ENCODE measurements at places on chromosomes 2 and 18. TPM values are rescaled to one million over a fixed set of nuclear protein-coding genes. Genes with fewer than 3 reads are reported as not detected.
A peak's percentile ranks its signal among the peaks of the same experiment; 100 is the strongest.

DNA sequence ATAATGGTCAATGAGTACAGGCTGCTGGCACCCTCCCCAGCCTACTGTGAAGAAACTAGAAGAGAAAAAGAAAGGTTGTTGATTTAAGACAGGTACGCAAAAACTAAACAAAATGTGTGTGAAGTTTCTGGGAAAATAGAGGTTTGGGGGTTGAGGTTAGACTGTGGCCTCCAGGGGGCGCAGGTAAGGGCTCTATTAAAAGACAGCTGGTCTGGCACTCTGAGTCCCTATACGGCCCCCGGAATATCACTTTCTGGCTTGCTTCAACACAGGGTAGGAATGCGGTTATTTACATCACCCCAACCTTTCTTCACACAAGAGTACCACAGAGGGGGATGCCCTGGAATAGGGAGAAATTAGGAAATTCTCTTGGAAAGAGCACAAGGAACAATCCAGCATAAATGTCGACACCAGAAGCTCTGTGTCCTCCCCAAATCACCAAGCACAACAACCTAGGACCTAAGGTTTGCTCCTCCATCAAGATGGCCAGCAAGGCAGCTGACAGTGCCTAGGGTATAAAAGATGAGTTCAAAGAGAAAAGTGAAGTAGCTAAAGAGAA, 480.8 kb upstream of the KLHL29 start:
- H3K36me3 ChIP-seq = no peaks in the 10 kb centered on the region
- no peak overlapping the region for H3K4me3 ChIP-seq
- H3K27me3 ChIP-seq = no peaks in the 10 kb centered on the region
- H3K27ac ChIP-seq = no peak overlapping the region
- H3K4me1 ChIP-seq = no peaks in the 10 kb centered on the region
- no peak for DNase-seq

DNA sequence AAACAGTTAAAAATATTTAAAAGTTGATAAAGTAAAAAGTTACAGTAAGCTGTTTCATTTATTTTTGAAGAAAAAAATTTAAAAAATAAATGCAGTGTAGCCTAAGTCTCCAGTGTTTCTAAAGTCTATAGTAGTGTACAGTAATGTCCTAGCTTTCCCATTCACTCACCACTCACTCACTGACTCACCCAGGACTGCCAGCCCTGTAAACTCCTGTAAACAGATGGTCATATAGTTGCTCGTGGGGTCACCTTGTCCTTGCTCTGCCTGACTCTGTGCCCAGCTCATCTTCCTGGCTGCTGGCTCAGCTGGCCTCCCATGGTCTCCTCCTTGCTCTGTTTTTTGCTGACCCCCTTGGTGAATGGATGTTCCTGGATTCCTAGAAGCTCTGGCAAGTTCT, 180.3 kb downstream of the VAPA start:
- H3K27ac ChIP-seq = no peak overlapping the region
- H3K27me3 ChIP-seq = peaks cover 23% of the 10 kb centered on the region
- H3K36me3 ChIP-seq = no peaks in the 10 kb centered on the region
- DNase-seq = peak; percentile 58

GRCh38 chr2:26627350-26628105, 13.6 kb downstream of the CIB4 start:
- no peak overlapping the region for H3K4me3 ChIP-seq
- no peak overlapping the region for H3K27ac ChIP-seq
- peaks cover 37% of the 10 kb centered on the region for H3K27me3 ChIP-seq
- peaks cover 16% of the 10 kb centered on the region for H3K4me1 ChIP-seq
- no peaks in the 10 kb centered on the region for H3K36me3 ChIP-seq
- no peak for DNase-seq

- DNase-seq = no peak
- no peak overlapping the region for H3K4me3 ChIP-seq
- H3K36me3 ChIP-seq = no peaks in the 10 kb centered on the region
- peaks cover 10% of the 10 kb centered on the region for H3K27me3 ChIP-seq
- no peak overlapping the region for H3K27ac ChIP-seq
- H3K4me1 ChIP-seq = no peaks in the 10 kb centered on the region
Measured at GRCh38 chr2:208148803-208149202, 2.8 kb upstream of the CRYGB start.

- no peak overlapping the region for H3K4me3 ChIP-seq
- no peaks in the 10 kb centered on the region for H3K4me1 ChIP-seq
- H3K27ac ChIP-seq = no peak overlapping the region
- no peak for DNase-seq
- H3K27me3 ChIP-seq = peaks cover 3% of the 10 kb centered on the region
- H3K36me3 ChIP-seq = no peaks in the 10 kb centered on the region
Measured at GRCh38 chr2:68987021-68987503, 12.6 kb downstream of the GKN1 start.

DNA sequence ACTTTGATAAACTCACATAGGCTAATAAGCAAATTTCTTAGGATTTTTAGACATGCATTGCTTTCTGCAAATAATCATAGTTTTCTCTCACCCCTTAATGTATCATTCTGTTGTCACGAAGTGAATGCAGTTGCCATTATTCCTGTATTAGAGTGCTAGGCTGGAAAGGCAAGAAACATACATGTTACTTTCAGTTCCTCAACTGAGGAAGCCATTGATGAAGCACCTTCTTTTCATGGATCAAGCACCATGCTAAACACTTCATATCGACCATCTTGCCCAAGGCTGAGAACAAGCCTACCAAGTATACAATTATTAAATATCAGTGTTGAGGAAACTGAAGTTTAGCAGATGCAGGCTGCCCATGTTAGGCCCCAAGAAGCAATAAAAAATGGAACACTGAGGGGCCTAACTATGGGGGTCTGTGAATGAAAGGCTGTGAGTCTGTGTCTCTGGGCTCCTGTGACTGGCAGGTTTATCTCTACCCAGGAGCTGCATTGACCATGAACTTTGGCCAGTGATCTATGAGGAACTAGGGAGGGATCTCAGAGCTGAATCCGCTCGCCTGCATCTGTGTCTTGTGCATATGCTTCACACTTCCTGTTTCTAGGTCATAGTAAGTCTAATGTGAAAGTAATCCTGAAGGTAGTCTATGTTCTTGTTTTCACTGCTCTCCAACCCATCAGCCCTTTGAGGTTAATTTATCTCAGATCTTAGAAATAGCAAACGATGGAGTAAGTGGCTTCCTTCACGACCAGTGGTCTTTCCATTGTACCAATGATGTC, 16.0 kb upstream of the TSPYL6 start:
- no peak overlapping the region for H3K27ac ChIP-seq
- no peak for DNase-seq
- no peak overlapping the region for H3K4me3 ChIP-seq
- H3K27me3 ChIP-seq = no peaks in the 10 kb centered on the region
- H3K36me3 ChIP-seq = no peaks in the 10 kb centered on the region
- H3K4me1 ChIP-seq = no peaks in the 10 kb centered on the region

DNA sequence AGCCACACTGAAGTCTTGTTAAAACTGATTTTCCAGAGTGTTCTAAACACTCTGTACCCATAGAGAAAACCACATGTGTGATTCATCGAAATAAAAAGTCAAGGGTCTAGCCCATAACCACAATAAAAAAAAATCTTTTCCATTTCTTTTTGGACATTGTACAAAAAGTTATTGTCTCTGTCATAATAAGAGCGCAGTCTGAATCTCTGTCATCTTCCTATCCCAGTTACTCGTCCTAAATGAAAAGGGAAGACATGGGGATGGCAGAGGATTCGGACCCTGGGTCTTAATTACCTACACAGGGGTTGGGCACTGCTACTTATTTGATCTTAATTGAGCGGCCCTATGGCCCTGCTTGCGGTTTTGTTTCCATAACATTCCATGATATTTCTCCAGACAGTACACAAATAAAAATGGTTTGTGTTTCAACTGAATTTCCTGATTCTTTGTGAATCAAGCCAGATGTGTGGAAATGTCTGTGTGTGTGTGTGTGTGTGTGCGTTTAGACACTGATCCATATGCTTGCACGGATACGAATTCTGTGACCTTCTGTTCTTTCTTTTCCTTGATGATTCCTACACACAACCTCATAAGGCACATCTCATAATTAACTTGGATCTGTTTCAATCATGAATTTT, 133.4 kb upstream of the SPATS2L start:
- no peak overlapping the region for H3K27ac ChIP-seq
- peaks cover 6% of the 10 kb centered on the region for H3K27me3 ChIP-seq
- H3K36me3 ChIP-seq = 0 out of 2 replicates have a peak, but pooled peaks cover 4% of the 10 kb centered on the region

DNA sequence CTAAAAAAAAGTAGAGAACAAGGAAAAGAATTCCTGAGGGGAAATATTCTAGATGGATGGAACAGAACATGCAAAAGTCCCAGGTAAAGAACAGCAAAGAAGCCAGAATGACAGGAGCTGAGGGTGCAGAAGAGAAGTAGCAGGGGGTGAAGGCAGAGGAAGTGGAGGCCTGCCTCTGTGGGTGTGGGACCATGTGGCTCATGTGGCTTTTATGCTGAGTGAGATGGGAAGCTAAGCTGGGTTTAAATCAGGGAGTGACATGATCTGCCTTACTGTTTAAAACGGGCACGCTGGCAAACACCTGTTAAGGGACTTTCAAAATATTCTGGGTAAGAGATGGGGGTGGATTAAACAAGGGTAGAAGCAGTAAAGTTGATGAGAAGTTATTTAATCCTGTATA, 40.0 kb downstream of the GKN2 start:
- no peak for DNase-seq
- peaks cover 4% of the 10 kb centered on the region for H3K27me3 ChIP-seq
- H3K4me3 ChIP-seq = no peak overlapping the region
- peaks cover 13% of the 10 kb centered on the region for H3K4me1 ChIP-seq
- no peaks in the 10 kb centered on the region for H3K36me3 ChIP-seq

DNA sequence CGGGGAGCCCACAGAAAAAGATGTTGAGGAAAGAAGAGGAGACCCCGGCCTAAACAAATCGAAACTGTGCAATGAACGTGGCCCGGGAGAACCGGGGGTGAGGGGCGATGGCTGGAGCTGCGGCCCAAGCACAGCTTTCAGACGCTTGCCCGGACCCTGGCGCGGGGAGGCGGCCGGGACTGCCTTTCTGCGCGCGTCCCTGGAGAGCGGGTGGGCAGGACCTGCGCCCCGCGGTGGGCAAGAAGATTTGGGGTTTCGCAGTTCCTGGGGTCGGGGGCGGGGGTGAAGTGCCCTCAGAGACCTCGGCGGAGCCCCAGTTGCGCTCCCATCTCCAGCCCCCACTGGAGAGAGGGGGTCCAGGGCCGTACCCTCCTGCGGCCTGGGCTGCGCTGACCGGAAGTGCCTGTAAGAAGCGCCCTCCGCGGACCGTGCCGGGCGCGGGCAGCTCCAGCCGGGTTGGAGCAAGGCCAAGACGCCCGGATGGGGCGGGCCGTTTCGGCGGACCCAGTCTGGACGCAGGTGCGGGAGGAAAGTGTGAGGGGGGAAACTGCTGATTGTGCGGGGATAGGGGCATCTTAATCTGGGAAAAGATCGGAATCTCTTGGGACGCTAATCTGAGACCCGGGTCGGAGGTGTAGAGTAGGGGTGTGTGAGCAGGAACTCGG, 11.6 kb downstream of the EN1 start:
- no peaks in the 10 kb centered on the region for H3K4me1 ChIP-seq
- peak overlapping the region; percentile 62 for H3K4me3 ChIP-seq
- no peak for DNase-seq
- no peaks in the 10 kb centered on the region for H3K36me3 ChIP-seq
- peaks cover 54% of the 10 kb centered on the region for H3K27me3 ChIP-seq

- H3K4me3 ChIP-seq = no peak overlapping the region
- DNase-seq = no peak
- no peak overlapping the region for H3K27ac ChIP-seq
- no peaks in the 10 kb centered on the region for H3K4me1 ChIP-seq
- peaks cover 2% of the 10 kb centered on the region for H3K27me3 ChIP-seq
Measured at GRCh38 chr18:37986665-37987064, 421.1 kb upstream of the CELF4 start.

GRCh38 chr2:187580462-187581124, 26.4 kb upstream of the TFPI start:
- no peaks in the 10 kb centered on the region for H3K36me3 ChIP-seq
- H3K4me3 ChIP-seq = peak overlapping the region; percentile 71
- peak overlapping the region; percentile 59 for H3K27ac ChIP-seq
- no peaks in the 10 kb centered on the region for H3K27me3 ChIP-seq
- peak; percentile 77 for DNase-seq

GRCh38 chr2:156779416-156780120, 343.4 kb downstream of the GPD2 start:
- no peaks in the 10 kb centered on the region for H3K27me3 ChIP-seq
- H3K27ac ChIP-seq = no peak overlapping the region
- no peak for DNase-seq
- H3K36me3 ChIP-seq = no peaks in the 10 kb centered on the region

DNA sequence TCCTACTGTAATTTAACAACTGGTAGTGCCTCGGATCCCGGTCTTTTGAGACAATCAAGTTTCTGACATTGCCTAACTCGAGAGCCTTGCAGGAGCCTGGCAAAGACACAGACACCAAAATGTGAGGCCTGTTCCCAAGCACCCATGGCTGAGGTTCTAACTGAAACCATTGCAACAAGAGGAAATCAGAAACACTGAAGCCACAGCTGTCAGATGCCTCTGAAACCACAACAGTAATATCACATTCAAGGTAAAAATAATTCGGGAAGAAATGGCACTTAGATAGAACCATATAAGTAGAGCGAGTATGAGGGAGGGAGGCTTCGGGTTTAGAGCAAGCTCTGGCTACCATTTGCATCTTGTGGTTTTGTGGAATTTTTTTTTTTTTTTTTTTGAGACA, 285.9 kb downstream of the FBXO15 start:
- peaks cover 22% of the 10 kb centered on the region for H3K27me3 ChIP-seq
- H3K27ac ChIP-seq = no peak overlapping the region
- peaks cover 7% of the 10 kb centered on the region for H3K4me1 ChIP-seq
- no peak for DNase-seq
- no peak overlapping the region for H3K4me3 ChIP-seq

DNA sequence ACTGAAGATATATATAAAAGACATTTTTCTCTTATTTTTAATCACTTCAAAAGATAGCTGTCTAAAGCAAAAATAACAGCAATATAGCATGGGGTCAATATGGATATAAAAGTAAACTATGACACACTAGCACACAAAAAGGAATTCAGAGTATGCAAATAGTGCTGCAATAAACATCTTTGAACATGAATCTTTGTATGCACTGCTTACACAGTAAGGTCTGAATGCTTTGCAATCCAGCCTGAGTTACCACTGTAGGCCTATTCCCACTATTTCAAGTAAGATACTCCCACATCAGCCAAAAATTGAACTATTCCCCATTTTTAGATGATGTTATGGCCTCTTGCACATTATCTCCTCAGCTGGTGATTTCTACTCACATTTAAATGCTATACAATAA, 27.4 kb upstream of the ERCC3 start:
- H3K36me3 ChIP-seq = peaks cover 10% of the 10 kb centered on the region
- no peak overlapping the region for H3K27ac ChIP-seq
- DNase-seq = no peak

GRCh38 chr2:6506859-6507258, 358.8 kb downstream of the CMPK2 start:
- H3K27ac ChIP-seq = no peak overlapping the region
- H3K4me3 ChIP-seq = no peak overlapping the region
- no peak for DNase-seq
- no peaks in the 10 kb centered on the region for H3K36me3 ChIP-seq
- peaks cover 13% of the 10 kb centered on the region for H3K4me1 ChIP-seq
- H3K27me3 ChIP-seq = peaks cover 17% of the 10 kb centered on the region

The FOXD4L1 gene
- not detected for total RNA-seq

The ALPI gene
- total RNA-seq = not detected

The CROCC2 gene
- not detected for total RNA-seq

The CD28 gene
- total RNA-seq = not detected

All from HFFc6 (cell line).